ENCODE measurements at places on chromosomes 13 and 19.

GRCh38 chr13:73254827-73255226 is 196.0 kb downstream of the KLF5 start:
- no peak for DNase-seq

GRCh38 chr19:23766951-23767350 is 8.3 kb upstream of the ZNF681 start:
- DNase-seq = no peak

- DNase-seq = peak; percentile 80
Observed at GRCh38 chr19:58150328-58150921, at the start of gene ZNF329. TSS of gene ZNF329 (minus strand) at chr19:58150789. CDS start at chr19:58129503, 21,286 bp downstream.

- no peak for DNase-seq
Observed at GRCh38 chr13:91609353-91609752, 210.9 kb downstream of the GPC5 start.

GRCh38 chr13:39893808-39894207 is 238.3 kb downstream of the COG6 start:
- DNase-seq = no peak

GRCh38 chr19:43774103-43774939 is 6.5 kb downstream of the KCNN4 start:
- no peak for DNase-seq

GRCh38 chr19:283395-283794 is 7.8 kb downstream of the PLPP2 start:
- no peak for DNase-seq

DNA sequence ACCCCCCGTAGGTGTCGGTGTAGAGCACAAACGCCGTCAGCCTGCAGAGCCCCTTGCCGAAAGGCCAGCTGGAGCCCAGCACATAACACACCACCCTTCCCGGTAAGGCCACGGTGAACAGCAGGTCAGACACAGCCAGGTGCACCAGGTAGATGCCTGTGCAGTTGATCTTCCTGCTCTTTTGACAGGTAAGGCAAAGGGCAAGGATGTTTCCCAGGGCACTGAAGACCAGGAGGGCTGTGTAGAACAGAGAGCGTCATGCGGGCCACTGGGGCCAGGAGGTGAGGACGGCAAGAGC is 92.6 kb upstream of the TM9SF2 start:
- no peak for DNase-seq

- no peak for DNase-seq
Observed at GRCh38 chr19:33601583-33601982, 20.2 kb upstream of the CHST8 start.

DNA sequence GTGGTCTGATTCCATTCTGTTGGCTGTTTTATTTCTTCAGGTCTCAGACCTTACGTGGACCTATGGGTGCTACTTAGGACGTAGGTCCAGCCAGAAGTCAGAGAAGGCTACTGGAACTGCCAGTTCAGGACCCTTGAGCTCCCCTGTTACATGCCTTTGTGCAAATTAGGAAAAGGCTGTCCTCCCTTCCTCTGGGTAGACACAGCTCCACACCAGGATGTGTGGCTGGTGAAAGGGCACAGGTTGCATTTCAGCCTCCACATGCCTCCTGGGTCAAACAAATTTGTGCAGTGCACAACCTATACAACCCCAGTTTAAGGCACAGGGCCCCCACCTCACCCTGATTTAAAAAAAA is 43.9 kb upstream of the MAP3K10 start:
- DNase-seq = no peak

DNA sequence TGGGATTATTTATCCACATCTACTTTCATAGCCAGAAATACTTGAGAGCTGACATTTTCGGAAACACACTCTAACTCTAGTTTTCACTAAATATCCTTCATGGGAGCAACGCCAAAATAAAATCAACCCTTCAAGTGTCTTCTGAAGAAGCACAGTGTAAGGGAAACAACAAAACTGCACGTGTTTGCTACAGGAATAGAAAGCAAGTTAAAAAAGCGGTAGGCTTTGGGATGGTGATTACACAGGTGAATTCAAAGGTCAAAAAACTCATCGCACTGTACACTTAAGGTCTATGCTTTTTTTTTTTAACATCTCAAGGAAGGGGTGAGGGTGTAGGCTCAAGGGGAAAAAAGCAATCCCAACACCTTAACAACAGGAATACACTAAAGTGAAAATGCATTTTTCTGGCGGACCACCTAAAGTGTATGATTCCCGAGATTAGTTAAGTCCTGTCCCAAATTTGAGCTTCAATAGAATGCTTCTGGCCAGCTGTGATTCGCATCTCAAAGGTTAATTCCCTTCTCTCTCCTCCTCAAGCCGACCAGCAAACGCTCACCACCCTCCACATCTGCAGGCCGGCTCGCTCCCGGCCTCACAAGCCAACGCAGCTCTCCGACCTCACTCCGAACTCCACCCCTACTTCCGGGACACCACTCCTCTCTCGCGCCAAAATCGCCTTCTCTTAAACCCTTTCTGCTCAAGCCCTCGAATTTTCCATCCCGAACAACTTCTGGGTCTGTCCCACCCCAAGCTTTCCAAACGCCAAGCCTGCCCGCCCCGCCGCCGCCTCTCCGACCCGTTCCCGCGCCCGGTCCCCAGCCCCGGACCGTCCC is 1.1 kb downstream of the ARGLU1 start:
- peak; percentile 62 for DNase-seq

DNA sequence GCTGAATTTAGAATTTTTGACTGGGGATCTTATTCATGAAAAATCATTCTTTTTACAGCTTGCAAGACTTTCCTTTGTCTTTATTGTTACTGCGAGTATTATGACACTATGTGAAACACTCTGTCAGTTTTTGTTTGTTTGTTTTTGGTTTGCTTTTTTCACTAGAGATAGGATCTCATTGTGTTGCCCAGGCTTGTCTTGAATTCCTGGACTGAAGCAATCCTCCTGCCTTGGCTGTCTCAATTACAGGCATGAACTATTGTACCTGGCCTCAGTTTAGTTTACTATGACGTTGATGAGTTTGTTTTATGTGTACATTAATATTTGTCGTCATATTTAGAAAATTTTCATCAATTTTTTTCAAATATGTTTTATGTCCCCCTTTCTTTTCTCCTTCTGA is 1030.0 kb upstream of the PRR20A start:
- DNase-seq = no peak

DNA sequence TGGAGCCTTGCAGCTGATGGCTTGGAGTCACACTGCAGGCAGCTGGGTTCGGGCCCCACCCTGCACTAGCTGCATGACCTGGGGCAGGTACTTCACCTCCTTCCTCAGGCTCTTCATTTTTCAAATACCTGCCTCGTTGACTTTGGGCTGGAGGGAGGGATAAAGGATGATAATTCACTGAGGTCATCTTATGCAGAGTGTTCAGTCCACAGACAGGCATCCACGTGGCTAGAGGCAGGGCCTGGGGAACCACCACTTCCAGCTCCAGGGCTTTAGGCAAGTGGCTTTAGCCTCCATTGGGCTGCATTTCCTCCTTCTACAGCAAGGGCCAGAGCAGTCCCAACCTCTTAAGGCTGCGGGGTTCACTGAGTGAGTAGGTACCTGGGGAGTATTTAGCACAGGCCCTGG is 84.8 kb downstream of the SIPA1L3 start:
- peak; percentile 29 for DNase-seq

DNA sequence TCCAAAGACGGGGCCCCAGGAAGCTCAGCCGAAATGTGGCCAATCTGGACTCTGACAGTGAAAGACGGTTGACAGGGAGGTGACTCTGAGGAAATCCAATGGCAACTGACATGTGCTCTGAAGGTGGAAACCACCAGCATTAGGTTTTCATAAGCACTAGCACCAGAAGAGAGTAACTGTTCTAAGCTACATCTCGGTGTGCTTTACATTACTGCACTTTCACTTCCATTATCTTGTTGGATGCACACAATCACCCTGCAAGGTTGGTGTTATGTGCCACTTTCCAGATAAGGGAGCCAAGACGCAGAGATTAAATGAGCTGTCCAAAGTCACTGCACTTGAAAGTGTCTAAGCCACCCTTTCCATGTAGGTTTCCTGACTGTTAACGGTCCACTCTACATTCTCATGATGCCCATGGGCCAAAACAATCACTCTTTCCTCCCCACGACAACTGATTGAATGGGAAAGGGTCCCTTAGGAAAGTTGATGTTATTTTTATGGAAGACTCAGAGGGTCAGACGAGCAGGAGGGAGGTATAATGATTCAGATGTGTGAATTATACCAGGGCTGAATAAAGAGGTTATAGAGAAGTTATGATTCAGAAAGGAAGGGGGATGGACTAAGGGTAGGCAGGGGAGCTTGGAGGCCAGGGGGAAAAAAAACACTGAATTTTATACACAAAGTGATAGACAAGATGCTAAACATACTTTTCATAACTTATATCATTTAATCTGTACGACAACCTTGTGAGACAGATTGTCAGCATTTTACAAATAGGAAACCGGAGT is 52.8 kb downstream of the RUBCNL start:
- DNase-seq = no peak

DNA sequence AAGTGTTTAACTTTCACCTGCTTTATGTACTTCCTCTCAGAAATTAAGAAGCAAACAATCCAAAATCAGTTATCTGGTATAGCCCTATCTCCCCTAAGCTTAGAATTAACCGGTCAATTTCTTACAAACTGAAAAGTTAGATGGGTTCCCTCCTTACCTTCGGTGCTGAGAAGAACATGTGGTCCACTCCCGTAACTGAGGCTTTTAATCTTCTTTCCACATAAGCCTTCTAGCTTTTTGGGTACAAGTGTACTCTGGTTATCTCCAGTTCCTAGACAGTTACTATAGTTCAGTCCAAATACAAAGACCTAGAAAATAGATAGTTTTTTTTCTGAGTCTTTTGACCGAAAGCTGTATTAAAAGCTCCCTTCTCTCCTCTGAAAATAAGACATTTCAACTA is 18.9 kb downstream of the RCBTB1 start:
- DNase-seq = no peak

GRCh38 chr13:112127564-112128330 is 60.8 kb downstream of the SOX1 start:
- DNase-seq = no peak

GRCh38 chr13:80096383-80096782 is 244.5 kb downstream of the SPRY2 start:
- DNase-seq = no peak

DNA sequence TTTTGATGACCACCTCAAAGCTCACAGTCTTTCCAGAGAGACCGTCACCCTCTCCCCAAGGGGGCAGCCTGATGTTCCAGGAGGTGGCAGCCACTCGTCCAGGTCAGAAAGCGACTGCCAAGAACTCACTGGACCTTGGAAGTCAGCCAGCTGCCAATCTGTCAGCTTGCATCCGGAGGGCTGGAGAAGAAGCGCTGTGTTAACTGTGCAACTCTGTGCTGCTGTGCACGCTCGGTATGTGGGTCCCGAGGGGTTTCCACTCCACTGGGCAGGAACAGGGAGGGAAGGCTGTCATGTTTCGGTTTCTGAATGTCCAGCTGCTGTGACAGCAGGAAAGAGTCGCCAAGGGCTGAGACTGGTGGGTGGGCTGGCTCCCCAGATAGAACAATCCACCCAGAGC is 89.2 kb downstream of the CACNA1A start:
- no peak for DNase-seq

GRCh38 chr19:46232029-46232428 is 2.5 kb downstream of the IGFL1 start:
- no peak for DNase-seq

DNA sequence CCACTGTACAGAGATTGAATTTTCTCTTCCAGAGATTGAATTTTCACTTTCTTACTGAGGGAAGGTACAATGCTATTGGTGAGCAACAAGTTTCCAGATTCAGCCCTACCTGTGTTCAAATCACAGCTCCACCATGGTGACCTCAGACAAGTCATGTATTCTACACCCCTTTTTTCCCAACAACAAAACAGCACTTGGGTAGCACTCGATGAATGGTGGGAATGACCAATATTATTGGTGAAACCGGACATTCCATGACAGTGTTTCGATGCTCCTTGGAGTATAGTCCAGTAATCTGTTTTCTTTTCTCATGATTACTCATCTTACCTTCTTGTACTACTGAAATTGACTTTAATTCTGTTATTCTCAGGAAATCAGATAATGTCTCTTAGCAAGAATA is 266.2 kb upstream of the SOX21 start:
- no peak for DNase-seq

DNA sequence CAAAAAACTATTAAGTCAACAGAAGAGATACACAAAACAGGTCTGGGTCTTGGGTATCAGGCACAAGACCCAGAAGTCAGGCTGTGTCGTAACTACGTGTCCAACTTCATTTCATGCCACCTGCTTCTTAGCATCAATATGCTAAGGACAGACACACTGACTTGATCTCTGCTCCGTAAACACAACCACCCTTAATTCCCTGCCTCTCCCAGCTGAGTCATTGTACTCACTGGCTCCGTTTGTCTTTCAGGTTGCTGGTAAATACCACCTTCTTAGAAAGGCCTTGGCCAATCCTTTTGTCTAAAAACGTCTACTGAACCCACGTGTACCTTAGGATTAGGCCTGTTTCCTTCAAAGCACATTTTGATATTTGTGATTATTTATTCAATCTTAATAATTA is 726.2 kb downstream of the PCDH9 start:
- DNase-seq = no peak

DNA sequence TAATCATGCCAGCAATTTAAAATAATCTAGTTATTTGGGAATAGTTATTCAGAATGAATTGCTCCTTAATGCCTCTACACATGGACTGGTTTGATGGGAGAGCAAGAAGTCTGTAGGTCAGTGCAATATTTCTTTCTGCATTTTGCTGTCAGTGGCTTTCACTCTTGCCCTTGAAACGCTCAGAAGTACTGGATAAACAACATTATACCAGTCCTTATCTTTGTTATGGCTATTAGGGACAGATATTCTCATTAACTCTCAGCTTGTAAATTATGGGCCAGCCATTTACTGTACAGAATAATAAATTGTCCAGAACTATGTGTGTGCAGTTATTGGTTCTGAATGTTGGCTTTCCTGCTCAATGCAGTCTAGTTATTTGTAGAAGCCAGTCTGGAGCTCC is 224.4 kb downstream of the OXGR1 start:
- DNase-seq = no peak

Measured in SW480 (cell line).